Right ventricle myocardium superior (tissue), 1 donor: ENCODE measurements at places on chromosomes 6 and 20. TPM values are rescaled to one million over a fixed set of nuclear protein-coding genes. Genes with fewer than 3 reads are reported as not detected.

The CLIC5 gene
- 279 TPM for total RNA-seq

The SRMS gene
- not detected for total RNA-seq

The LPA gene
- total RNA-seq, result not detected

The BEND6 gene
- total RNA-seq, result 0.16 TPM

The VPS16 gene
- total RNA-seq, result 17.1 TPM

The SMOC2 gene
- total RNA-seq, result 10.9 TPM
